KBM-7 (cell line): ENCODE measurements at places on chromosomes 2 and 18.

- DNase-seq = no peak
These were observed 1530.6 kb upstream of the SLC39A10 start for GRCh38 chr2:194126418-194126817.

DNA sequence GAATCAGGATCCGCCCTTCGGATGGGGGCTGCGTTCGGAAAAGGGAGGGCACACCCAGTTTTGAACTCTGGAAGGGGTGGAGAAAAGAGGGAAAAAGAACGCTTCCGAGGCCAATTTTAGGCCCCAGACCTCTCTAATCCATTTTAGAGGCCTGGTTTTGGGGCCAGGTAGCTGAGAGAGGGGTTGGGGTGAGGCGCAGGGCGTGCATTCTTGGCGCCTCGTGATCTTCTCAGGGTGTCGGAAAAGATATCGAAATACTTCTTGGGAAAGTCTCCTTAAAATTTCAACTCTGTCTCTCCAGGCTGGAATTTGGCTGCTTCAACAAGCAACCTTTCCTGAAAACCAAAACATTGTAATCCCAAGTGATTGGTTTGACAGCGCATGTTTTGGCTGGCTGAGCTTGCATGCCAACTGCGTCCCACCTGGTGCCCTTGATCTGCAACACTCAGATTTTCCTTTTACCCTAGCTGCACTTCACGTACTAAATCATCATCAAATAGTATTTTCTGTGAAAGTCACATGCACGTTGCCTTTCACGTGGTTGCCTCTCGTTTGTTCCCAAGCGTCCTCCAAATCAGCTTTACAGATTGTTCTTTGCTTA, 864 bp upstream of the XPO1 start:
- DNase-seq = no peak

DNA sequence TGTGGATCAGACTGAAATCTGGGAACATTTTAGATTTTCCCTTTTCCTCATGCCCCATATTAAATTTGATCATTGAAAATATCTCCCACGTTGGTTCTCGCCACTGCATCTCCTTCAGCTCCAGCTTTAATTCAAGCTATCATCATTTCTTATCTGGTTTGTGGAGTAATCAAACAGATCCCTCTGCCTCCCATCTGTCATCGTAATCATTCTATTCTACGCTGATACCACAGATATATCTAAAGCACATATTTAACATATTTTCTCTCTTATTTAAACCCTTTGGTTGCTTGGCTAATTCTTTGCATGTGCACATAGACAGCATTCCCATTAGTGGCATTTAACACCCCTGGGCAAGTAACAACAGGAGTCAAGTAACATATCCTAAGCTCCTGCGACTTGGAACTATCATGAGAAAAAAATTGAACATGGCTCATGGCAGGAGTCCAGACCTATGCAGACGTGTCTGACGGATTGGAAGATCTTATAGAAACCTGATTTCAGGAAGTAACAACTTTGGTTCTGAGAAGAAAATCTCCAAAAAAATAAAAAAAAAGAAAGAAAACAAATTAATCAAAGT, 158.8 kb upstream of the KYNU start:
- no peak for DNase-seq

- DNase-seq = no peak
These were observed 290.3 kb upstream of the MMADHC start for GRCh38 chr2:149877913-149878312.

GRCh38 chr2:17226941-17227490, 291.2 kb downstream of the RAD51AP2 start:
- DNase-seq = no peak
